ENCODE measurements at places on chromosomes 4 and X.

DNA sequence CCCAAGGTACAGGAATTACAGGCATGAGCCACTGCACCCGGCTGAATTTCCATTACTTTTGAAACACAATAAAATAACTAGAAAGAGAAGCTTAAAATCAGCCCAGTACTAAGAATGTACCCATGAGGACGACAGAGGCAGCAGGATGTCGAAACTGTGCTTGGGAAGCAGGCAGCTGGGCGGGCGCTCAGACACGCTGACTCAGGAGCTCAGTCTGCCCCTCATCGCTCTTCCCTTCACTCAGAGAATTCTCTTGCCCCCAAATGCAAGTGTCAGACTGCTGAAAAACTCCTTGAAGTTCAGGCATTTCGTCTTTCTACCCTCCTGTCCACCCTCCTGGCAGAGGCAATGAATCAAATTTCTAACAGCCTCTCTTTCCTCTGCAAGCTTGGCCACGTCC, 41.0 kb upstream of the CDKN2AIP start:
- DNase-seq: no peak

DNA sequence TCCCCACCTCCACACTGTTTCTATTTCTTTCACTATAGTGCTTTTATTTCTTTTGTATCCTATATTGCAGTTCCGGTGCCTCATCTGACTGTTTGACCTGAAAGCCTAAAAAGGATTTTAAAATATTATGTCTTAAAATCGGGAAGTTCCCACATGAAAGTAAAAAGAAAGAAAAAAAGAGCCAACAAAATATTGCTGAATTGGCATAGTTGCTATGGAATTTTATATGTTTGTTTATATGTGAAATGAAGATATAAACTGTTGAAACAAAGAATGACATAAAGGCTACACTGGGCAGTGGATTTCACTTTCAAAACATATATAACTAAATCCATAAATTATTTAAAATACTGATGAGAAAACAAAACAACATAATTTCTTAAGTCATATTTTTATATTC, 1383.7 kb downstream of the C4orf33 start:
- no peak for DNase-seq

DNA sequence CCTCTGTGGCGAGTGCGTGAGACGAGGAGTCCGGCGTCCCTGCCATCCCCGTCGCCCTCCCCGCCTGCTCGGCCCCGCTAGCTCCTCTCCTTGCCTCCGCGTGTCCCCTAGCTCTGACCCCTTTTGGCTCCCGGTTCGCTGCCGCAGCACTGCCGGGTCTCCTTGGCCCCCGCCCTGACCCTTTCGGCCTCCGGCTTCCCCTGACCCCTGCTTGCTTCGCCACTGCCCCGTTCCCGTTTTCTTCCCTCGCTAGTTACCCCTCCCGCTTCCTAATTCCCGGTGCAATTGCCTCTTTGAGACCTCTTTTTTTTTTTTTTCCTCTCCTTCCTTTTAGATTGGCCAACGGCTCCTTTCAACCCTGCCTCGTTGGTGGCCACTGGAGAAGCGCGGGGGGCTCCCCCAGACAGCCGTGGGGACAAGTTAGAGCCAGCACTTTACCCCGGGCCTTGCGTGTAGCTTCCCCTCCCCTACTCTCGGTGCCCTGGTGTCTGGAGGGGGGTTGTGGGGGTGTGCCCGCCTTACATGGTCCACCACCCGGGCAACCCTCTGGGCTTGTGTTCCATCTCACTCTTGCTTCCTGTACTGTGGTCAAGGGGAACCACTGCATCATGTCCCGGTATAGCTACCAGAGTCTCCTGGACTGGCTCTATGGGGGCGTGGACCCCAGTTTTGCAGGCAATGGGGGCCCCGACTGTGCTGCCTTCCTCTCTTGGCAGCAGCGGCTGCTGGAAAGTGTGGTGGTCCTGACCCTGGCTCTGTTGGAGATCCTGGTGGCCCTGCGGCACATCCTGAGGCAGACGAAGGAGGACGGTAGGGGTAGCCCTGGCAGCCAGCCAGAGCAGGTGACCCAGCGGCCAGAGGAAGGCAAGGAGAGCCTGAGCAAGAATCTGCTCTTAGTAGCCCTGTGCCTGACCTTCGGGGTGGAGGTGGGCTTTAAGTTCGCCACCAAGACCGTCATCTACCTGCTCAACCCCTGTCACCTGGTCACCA, 548 bp downstream of the TMEM164 start:
- peak; percentile 16 for DNase-seq

GRCh38 chr4:1179089-1179441, 6.7 kb upstream of the SPON2 start:
- no peak for DNase-seq

DNA sequence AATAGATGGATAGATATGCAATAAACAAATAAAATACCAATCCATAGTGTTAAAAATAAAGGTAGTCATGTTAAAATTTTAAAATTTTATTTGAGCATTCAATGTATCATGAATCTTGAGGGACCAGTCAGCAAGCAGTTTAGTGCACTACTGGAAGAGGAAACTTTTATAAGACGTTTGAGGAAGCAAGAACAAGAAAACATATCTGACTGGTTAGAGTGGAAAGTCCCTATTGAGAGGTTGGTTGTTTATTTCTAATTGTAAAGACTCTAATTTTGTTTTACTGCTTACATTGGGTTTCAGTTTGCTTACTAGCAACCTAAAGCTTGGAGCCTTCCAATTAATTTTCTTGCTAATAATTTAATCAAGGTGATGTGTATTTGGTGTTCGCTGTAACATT, 786.2 kb downstream of the RAB28 start:
- DNase-seq: no peak

DNA sequence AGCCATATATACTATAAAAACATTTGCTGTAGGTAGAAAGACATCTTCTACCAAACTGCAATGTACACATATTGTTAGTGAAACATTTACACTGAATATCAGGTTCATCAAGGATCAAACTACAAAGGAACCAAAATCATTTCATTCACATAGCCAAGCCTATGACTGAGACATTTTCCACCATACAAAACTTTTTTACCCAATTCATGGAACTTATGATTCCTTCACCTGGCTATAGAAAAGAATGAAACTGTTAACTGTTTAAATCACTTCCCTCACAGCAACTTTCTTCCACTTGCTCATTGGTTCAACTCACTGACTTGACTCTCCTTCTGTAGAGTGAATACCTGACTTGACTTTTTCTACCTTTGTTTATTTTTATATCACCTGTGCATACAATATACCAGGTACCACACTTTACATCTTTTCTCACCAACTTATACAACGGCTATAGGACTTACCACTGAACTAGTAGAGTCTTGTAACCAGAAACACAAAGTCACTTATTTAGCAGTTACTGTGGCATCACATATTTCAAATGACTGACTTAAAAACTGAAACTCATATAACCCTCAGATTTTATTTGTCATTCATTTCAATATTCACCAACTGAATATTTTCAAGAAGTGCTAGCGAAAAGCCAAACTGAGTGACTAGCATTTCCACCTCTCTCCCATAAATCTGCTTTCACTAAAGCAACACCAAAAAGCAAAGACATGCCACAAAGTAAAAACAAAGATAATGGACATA, 30.9 kb downstream of the CAMK2D start:
- no peak for DNase-seq

DNA sequence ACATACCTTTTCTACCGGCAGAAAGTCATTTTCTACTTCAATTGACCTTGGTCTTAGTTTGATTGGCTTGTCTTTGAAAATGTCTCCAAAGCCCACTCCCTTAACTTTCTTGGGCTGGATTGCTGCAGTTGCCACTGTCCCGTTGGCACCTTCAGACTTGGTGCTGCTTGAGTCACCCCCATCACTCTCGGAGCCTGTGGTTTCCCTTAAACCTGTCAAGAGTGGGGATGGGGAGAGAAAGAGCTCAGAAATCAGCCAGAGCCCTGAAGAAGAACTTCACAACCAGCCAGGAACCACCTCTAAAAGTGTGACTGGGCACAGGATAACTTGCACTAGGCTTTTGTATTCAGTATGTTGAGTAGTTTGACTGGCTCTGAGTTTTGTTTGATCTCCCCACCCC, 168.5 kb upstream of the MAP3K15 start:
- DNase-seq: no peak

- DNase-seq: no peak
Observed at GRCh38 chr4:110680265-110680664, 57.4 kb upstream of the PITX2 start.

DNA sequence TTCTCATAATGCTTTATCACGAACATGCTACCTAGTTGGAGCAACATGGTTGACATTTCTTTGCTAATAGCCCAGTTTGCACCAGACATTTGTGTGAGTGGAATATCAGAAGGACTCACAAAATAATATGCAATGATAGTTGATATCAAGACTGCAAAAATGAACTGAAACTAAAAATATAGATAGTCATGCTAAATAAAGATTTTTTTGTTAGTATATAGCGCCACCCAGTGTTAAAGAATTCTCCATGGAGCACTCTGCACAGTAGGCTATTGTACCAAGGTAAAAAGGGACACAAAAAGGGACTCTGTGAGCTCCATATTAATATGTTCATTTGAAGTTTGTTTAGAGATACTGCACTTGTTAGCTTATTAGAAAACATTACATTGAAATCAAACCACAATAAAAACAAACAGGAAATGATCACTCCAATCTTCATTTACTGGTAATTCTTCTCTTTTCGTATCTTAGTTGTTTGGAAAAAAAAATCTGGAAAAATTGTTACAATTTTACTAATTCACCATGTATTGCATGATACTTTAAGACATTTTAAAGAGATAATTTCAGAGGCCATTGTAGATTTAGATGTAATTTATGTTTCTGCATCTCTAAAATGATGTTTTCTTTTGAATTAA, 1509.6 kb downstream of the ADGRL3 start:
- DNase-seq: peak; percentile 12

- DNase-seq: no peak
Observed at GRCh38 chrX:48736303-48736702, 25.2 kb upstream of the GLOD5 start.

DNA sequence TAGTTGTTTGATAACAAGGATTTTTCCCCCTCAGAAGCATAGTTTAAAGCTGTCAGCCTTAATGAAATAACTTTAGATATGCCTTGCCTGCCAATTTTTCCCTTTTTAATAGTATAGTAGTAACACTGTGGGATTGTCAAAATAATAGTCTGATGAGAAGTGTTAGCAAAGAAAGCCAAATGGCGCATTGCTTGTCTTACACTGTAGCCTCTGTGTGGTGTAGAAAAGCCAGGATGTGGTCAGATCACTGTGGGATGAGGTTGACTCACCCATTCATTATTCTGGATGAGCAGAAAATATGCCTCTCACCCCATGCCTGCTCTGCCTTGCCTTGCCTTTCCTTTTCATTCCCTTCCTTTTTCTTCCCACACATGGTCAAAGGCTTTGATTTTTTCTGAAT, 257.8 kb upstream of the NRK start:
- DNase-seq: no peak

- no peak for DNase-seq
Observed at GRCh38 chr4:164828955-164829354, 48.0 kb upstream of the APELA start.

DNA sequence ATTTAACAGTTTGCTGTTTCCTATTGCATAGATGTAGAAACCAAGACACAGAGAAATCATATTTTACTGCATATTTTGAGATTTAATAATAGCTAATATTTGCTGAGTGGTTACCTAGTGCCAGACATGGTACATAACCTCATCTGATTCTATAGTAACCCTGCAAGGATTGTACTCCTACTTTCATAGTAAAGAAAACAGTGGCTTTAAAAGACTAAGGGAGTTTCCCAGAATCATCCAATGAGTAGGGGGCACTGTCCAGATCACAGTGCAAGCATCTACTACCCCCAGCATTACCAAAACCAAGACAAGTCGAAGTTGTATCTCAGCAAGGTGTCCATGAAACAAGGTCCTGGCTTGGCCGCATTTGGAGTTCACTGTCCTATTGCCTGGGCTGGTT, 224.5 kb upstream of the TENM3 start:
- no peak for DNase-seq

- no peak for DNase-seq
Observed at GRCh38 chr4:182074810-182075209, 168.4 kb upstream of the TENM3 start.

GRCh38 chr4:153988492-153989363, 199.8 kb upstream of the SFRP2 start:
- DNase-seq: no peak

GRCh38 chrX:82127228-82128123, 925.6 kb downstream of the SH3BGRL start:
- DNase-seq: no peak

- DNase-seq: no peak
Observed at GRCh38 chr4:152225680-152226079, 310.2 kb downstream of the FBXW7 start.

GRCh38 chr4:69120870-69121269, 24.6 kb downstream of the UGT2B7 start:
- no peak for DNase-seq

DNA sequence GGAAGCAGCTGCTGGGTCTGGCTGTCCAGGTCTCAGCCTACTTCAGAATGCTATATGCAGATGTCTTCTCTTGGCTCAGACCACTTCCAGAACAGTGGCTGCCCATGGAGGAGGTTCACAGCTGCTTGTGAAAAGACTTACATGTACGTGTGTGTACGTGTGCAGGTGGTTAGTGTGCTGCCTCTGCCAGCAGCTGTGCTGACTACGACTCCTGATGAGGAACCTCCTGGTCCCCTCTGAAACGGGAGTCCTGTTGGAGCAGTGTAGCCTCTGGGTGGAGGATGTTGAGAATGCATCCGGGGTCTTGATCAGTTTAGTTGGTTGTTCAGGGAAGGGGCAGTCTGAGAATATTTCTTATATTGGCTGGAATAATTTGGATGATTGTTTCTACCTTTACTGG, 155.9 kb upstream of the WDR1 start:
- DNase-seq: no peak

GRCh38 chrX:79570524-79571240, 203.5 kb upstream of the ITM2A start:
- no peak for DNase-seq

GRCh38 chr4:37951461-37952352, 8.5 kb upstream of the PTTG2 start:
- peak; percentile 20 for DNase-seq

GRCh38 chr4:94451051-94451694, 569 bp upstream of the PDLIM5 start:
- DNase-seq: no peak

DNA sequence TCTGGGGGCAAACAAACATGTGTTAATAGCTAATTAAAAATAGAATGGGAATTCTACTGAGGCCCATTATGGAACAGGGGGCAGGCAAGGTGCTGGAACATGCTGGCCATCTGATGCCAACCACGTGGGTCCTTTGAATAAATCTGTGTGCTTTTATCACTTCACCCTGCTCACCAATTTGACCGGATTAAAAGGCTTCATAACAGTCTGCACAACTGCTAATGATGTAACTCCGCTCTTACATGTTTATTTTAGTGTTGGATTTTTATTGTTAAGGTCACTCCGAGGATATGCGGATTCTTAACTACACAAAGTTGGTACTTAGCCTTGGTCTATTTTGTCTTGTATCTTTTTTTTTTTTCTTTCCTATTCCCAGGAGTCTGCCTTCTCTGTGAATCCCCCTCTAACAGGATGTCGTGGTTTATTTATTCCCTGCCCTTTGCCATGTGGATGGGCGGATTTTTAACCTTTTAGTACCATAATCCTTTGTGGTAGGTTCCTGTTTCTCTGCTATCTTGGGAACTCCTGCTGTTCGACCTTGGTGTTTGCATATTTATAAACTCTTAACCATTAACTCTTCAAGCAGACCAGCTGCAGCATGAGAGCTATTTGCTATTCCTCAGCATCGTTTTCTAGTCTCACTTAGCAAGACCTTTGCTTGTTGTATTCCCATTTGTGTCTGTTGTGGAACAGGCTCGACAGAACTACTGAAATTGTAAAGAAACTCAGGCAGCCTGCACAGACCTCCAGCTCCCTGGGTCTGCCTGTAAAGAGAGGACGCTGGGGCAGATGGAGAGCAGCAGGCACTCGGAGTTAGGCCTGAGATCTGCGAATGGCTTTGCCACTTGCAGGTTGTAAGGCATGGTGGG, 38.0 kb downstream of the TRIM2 start:
- DNase-seq: no peak

Data from HL-60 (cell line).